ENCODE measurements at places on chromosomes 6 and 20.

- no peak for DNase-seq
Measured at GRCh38 chr6:143949962-143950361, 58.1 kb downstream of the PLAGL1 start.

- DNase-seq = no peak
Measured at GRCh38 chr20:50601511-50602431, 89.6 kb downstream of the RIPOR3 start.

DNA sequence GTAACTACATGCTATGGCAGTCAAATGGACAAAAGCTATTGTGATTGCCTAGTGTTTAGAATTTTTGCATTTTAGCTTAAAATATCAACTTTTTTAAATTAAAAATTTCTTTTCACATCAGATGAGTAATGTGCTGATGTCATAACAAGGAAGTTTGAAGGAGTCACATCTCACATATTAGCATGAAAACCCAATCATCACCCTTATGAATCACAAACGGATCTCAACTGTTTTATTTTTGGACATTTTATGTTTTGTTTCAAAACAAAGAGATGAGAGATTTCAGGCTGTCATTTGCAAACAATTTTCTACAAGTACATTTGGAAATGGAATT is 53.6 kb upstream of the TRERF1 start:
- DNase-seq = no peak

GRCh38 chr6:115618256-115618655 is 442.4 kb downstream of the FRK start:
- peak; percentile 26 for DNase-seq

DNA sequence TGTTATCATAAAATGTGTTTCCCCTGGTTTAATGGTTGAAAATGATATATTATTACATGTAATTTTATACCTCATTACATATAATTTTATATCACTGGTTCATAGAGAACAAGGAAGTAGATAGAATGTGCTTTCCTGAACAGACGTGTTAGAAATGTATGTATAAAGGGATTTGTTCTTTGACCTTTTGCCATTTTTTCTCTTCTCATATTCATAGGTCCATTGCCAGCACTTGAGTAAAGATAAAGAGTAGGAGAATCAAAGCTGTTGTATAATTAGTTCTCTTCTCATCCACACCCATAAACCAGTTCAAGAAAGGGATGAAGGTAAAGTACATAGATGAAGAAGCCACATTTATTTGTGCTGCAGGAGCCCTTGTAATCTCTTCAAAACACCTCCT is 46.7 kb downstream of the RNF217 start:
- no peak for DNase-seq

DNA sequence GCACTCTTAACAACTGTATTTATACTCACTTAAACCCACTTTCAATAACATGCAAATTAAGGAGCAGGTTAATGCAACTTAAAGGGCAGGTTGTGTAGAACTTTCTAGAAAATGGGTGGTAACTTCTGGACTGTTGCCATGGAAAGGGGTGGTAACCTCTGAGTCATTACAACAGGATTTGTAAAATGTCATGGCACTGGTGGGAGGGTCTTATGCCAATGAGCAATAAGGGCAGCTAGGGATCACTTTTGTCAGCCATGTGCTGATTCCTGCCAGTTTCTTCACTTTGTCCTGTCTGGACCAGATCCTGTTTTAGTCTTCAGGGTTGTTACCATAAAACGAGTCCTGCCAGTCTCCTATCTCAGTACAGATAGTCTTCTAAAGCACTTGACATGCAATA is 560.5 kb upstream of the PTCHD4 start:
- DNase-seq = no peak

GRCh38 chr6:56775498-56776166 is 132.9 kb upstream of the DST start:
- no peak for DNase-seq
